ENCODE measurements at places on chromosomes 6 and 20.

- DNase-seq, result no peak
These were observed 74.4 kb upstream of the PMEPA1 start for GRCh38 chr20:57783956-57784837.

- peak; percentile 46 for DNase-seq
These were observed 158.4 kb downstream of the GPX5 start for GRCh38 chr6:28683945-28684538.

DNA sequence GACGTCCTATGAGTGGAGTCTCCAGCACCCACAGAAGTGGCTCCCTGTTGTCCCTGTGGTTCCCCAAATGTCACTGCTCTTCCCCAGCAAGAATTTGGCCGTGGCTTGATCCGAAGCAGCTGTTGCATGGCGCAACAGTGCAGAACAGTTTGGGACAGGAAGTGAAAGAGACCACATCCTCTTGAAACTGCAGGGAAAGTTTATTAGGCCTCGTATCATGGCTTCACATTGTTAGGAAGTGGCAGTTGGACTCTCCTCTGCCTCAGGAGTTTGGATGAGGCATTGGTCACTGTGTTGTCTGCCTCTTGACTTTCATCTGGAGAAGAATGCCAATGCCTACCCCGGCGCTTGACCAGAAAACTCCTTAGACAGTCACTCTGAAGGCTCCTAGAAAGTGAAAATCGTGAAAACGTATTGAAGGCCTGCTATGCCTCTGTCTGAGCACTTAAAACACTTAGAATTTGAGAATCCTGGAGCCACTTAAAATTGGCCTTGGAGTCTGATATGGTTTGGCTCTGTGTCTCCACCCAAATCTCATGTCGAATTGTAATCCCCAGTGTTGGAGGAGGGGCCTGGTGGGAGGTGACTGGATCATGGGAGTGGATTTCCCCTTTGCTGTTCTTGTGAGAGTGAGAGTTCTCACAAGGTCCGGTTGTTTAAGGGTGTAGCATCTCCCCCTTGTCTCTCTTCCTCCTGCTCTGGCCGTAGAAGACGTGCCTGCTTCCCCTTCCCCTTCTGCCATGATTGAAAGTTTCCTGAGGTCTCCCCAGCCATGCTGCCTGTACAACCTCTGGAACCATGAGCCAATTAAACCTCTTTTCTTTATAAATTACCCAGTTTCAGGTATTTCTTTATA, 334.9 kb upstream of the JARID2 start:
- no peak for DNase-seq

DNA sequence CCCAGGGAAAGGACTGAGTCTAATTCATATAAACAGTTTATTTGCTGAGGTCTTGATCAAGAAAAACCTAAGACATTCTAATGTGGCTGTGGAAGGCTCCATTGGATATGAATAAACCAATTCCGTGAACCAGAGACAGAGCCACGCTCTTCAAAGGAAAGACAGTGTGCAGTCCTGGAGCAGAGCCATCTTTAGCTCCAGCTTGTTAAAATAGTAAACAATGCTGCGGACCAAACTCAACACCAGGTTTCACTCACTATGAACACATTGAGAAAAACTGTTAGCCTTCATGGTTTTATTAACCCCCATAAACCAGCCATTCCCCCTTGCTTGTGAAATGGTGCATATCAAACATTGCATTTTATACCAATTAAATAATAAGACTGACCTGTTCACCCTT, 61.9 kb downstream of the COL9A1 start:
- no peak for DNase-seq

GRCh38 chr6:22468256-22468965, 101.0 kb upstream of the HDGFL1 start:
- DNase-seq, result no peak

DNA sequence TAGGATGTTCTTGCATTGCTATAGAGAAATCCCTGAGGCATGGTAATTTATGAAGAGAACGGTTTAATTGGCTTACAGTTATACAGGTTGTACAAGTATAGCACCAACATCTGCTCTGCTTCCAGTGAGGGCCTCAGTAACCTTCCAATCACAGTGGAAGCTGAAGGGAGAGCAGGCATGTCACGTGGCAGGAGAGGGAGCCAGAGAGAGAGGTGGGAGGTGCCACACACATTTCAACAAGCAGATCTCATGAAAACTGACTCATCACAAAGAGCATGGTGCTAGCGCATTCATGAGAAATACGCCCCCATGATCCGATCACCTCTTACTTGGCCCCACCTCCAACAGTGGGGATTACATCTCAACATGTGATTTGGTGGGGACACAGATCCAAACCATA, 871.2 kb downstream of the TFAP2A start:
- no peak for DNase-seq

DNA sequence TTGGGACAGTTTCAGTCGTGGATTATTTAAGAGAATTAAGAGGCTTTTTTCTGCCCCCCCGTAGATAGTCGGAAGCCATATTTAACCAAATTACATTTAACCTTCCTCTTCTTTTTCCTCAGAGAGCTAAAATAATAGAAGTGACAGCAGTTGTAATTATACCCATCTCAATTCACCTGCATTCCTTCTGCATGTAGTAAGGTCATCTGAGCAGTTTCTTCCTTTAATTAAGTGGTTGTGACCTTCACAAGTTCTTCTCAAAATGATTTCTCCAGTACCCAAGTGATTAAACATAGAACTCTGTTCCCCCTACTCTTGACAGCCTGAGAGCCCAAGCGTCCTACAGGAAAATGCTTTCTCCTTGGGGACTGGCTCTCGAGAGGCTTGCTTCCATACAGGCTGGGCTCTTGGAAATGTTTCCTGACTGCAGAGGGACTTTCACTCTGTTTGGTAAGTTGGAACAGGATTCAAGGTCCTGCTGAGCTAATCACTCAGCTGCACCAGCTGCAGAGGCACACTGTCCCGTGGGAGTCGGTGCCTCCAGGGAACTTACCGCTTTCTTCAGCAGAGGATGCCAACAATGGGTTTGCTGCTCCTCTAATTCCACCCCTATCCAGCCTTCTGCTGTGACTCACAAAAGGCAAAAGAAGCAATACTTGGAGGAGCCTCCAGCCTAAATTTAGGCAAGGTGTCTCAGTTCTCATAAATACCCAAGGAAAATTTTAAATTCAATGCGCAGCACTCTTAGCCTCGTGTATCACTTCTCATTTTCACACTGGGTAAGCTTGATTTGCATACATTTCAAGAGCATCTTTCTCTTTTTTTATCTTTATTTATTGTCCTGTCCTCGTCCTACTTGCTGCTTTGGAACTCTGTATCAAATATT, 414.9 kb downstream of the KIF16B start:
- DNase-seq, result no peak

GRCh38 chr20:53707371-53708055, 113.9 kb upstream of the ZNF217 start:
- no peak for DNase-seq

DNA sequence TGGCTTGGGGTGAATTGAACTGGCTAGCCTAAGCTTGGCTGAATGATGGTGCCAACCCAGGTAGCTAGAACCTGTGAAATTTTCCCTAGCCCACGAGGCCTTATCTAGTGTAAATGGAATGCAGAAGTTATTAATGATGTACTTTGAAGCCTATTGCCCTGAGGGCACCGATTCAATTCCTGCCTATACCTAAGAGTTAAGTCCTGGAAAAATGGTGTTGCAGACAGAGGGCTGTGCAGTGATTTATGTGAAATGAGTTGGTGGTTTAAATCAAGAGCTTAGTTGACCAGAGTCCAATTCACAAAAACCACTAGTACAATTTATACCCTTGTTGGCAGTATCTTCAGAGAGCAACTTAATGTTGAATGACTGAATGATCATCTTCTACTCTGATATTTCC, 373.8 kb upstream of the JAG1 start:
- DNase-seq, result no peak

- DNase-seq, result no peak
These were observed 302.6 kb upstream of the NRSN1 start for GRCh38 chr6:23823421-23823820.

DNA sequence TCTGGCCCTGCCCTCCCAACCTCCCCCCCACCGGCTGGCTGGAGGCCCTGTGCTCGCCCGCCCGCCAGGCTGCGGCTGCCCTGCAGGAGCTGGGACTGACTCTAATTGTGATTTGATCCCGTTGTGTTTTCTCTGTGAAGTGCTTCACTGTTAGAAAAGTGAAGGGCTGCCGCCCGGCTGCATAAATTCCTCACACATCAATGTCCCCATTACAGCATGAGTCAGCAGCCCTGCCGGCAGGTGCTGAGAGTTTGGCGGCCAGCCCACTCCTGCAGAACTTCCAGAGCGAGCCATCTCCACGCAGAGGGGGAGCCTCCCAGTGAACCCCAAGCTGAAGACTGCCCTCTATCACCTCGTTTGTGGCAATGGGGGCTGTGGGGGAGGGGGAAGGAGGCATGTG, 137.9 kb downstream of the DLL1 start:
- no peak for DNase-seq

DNA sequence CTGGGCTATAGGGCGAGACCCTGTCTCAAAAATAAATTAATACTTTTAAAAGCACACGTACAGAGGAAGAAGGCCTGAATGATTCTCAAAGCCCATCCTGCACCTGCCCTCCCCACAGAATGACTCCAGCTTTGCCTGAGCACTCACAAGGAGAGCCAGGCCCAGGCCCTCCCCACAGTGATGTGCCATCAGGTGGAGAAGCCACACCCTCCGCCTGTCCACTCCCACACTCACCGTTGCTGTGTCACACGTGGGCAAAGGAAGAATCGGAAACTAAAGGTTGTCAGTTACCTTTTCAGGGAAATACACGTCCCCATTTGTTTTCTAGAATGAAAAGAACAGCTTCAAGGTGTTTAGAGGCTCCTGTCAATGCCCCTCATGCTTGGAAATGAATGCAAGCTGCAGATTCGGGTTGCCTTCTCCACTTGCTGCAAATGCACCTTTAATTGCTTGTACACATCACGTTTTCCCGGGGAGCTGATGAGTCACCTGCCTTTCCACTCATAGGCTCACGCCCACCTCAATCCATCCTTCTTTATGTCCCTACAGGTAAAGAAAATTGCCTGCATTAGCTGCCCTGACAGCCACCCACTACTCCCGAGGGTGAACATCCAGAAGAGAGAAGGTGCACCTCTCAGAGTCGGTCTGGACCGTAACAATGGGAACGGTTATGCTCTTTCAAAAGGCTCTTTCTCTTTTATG, 45.5 kb upstream of the AFDN start:
- DNase-seq, result no peak

GRCh38 chr20:1204576-1204975, 1.3 kb downstream of the C20orf202 start:
- DNase-seq, result no peak

- DNase-seq, result peak; percentile 10
These were observed 2.5 kb downstream of the RNF182 start for GRCh38 chr6:13927203-13927602.

GRCh38 chr6:71887006-71887743, 825 bp downstream of the RIMS1 start:
- DNase-seq, result no peak

- no peak for DNase-seq
These were observed 20.2 kb upstream of the PAQR8 start for GRCh38 chr6:52341561-52342260.

DNA sequence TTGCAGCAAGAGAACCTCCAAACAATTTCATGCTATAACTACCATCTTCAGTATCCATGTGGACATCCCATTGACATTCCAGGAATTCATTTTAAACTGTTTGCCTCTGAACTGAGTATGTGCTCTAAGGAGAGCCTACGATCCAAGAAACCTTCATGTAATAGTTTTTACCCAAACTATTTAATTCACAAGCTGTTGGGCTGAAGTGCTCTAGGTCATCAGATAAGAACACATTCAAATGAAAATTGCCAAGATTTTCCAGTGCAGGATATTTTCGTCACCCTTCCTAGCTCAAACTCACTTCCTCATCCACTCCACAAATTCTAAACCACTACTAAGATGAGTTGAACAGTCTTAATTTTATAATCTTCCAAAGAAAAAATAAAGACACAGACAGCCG, 12.8 kb downstream of the RSPO3 start:
- no peak for DNase-seq

- DNase-seq, result peak; percentile 79
These were observed 16.4 kb upstream of the HMGN4 start for GRCh38 chr6:26521600-26522391.

DNA sequence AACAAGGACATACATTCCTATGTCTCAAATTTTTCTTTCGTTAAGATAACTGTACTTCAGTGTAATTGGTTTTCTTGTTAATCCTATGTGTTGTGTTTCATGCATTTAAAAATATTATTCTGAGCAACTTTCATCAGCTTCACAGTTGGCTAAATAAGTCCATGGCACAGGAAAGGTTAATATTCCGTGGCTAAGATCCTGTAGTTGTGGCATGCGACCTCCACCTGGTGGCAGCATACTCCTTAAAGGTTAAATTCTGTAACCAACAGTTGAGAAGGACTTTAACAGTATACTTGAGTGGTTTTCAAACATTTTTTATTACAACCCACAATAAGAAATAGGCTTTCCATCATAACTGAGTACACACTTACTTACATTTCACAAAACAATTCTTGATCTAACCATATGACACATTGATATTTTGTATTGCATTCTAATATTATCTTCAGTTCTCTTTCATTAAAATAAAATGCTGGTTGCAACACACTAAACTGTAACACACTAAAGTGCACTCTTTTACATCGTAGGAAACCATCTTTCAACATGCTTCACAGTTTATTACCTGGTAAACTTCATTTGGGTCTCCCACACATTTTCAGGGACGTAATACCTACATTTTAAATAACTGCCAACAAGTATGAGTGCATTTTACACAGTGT, 118.3 kb downstream of the SLX4IP start:
- peak; percentile 32 for DNase-seq

DNA sequence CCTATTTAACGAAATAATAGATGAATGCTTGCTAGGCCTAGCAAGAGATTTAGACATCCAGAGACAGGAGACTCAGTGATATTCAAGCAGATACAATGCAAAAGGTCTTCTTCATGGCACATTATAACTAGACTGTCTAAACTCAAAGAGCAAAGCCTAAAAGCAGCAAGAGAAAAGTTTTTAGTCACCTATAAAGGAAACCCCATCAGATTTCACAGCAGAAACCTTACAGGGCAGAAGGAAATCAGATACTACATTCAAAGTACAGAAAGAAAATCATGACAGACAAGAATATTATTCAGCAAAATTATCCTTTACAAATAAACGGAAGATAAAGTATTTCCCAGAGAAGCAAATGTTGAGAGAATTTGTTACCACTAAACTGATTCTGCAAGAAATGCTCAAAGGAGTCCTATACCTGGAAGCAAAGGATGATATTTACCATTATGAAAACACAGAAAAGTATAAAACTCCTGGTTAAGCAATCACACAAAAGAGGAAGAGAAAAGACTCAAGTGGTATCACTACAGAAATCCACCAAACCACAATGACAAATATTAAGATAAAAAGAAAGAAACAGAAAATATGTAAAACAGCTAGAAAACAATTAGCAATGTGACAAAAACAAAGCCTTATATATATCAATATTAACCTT, 333.7 kb downstream of the MEI4 start:
- DNase-seq, result no peak

GRCh38 chr6:38234934-38235682, 404.6 kb downstream of the BTBD9 start:
- DNase-seq, result no peak

- no peak for DNase-seq
These were observed 5.2 kb upstream of the TP53RK start for GRCh38 chr20:46694484-46694883.
